Cortex of kidney (tissue), 1 donor: ENCODE measurements at places on chromosomes 6 and 20.

GRCh38 chr6:52553158-52553557 is 23.7 kb downstream of the TRAM2 start:
- no peak for DNase-seq

GRCh38 chr20:41927655-41928054 is 309.5 kb upstream of the CHD6 start:
- DNase-seq, result no peak

DNA sequence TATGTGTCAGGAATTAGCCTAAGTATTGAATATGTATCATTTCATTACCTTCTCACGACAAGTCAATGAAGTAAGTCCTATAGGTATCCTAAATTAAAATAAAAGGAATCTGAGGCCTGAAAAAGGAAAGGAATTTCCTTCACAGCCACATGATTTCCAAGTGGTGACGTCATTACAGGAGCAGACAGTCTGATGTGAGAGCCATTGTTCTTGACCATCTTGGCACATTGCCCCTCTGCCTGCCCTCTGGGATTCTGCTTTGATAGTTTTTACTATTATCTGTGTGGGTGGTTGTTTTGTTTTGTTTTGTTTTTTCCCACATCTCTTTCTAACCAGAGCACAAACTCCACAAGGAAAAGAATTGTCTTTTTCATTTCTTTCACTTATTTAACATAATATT is 219.8 kb upstream of the UFL1 start:
- no peak for DNase-seq

DNA sequence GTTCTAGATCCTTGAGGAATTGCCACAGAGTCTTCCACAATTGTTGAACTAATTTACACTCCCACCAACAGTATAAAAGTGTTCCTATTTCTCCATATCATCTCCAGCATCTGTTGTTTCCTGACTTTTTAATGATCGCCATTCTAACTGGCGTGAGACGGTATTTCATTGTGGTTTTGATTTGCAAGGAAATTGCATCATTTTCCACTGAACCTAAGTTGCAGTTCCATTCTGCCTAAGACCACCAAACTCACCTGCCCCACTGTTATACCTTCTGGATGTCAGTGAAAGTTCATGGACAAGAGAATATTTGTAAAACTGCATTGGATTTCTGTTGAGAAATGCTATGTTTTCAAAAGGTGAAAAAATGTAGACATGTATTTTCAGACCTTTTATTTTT is 132.9 kb upstream of the ESR1 start:
- no peak for DNase-seq

- DNase-seq, result no peak
Observed at GRCh38 chr6:109143191-109143590, 47.9 kb downstream of the CEP57L1 start.

DNA sequence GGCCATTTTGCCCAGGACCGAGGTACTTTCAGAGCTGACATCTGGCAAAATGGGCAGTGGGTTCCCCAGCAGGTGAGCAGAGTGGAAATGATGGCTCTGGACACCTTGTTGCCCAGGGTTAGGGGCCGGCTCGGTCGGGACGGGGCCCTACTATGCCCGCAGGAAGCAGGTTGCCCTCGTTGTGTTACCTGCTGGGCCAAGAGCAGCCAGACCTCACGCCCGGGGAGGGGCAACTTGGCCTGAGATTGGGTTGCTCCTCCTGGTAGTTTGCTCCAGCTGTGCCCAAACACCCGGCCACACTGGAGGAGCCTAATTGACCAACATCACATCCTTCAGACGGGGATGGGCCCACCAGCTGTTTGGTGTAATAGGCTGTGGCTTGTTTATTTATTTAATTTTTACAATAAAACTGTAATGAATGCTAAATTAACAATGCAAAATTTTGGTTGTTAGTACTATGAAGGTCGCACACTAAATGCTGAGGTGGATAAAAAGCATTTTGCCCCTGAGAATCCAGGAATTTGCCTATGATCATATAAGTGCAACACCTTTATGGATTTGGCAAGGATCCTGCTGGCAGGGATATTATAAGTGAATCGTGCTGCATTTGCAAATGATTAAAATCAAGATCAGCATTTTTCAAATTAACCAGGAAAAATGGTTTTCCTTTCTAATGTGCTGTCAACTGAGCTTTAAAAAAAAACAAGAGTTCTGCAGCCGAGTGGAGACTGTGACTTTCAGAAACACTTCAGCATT is 26.6 kb upstream of the PCMTD2 start:
- no peak for DNase-seq

- no peak for DNase-seq
Observed at GRCh38 chr6:167825332-167826229, 1.1 kb upstream of the AFDN start.

GRCh38 chr6:131643855-131644460 is 6.9 kb downstream of the ENPP3 start:
- DNase-seq, result no peak

DNA sequence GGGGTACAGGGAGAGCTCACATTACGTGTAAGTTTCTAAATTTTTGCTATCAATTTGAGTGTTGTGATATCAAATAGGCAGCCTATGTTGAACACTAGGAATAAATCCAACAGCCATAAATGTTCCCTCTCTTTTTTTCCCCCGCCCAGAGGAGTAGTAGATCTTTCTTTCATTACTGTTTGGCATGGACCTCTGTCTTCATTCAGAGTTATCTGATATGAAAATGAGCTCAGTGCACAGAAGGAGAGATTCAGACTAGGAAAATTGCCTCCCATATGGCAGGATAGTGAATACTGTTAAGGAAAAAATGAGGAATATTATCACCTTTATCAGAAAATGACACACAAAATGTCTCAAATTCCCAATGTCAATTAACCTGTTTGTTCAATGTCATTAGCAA is 110.0 kb upstream of the EYS start:
- DNase-seq, result no peak

DNA sequence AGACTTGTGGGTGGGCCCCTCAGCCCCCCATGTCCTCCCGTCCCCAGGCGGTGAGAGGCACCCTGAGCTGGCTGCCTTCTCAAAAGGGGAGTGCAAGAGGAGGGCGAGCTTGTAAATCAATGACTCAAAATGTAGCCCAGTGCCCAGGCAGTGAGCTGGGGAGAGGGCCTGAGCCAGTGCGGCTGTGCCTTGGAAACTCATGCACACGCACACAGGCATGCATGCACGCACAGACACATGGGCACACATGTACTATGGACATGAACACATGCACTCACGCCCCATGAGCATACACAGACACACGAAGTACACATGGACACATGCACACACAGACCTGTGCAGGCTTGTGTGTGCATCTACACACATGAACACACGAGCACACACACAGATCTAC is 133.5 kb downstream of the TAF4 start:
- DNase-seq, result no peak

DNA sequence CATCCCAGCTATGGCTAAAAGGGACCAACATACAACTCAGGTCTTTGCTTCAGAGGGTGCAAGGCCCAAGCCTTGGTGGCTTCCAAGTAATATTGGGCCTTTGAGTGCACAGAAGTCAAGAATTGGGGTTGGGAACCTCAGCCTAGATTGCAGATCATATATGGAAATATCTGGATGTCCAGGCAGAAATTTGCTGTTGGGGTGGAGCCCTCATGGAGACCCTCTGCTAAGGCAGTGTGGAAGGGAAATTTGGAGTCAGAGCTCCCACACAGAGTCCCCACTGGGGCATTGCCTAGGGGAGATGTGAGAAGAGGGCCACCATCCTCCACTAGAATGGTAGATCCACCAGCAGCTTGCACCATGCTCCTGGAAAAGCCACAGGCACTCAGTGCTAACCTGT is 123.5 kb downstream of the PRL start:
- no peak for DNase-seq

DNA sequence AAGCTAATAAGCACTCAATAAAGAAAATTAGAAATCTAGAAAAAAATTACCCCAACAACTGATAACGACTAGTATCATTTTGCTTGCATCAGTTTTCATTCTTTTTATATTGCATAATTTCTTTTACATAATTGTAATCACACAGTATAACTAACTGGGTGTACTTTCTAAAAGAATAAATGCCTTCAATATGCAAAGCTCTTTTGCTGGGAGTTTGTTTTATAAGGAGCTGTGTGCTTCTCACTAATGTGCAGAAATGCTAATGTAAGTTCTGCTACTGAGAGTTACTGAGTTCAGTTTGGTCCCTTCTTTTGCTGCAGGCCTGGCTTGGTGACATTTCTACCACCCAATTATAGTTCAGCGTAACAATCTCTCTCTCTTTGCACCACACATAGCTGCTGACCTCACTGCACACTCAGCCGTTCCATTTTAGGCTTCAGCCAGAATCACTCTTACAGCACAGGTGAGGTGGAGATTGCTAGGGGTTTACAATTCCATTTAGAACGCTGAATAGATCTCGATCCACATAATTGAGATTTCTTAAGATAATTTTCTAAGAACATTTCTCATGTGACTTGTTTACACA is 20.9 kb upstream of the KLHL31 start:
- no peak for DNase-seq

GRCh38 chr20:57529810-57530209 is 4.9 kb upstream of the CTCFL start:
- DNase-seq, result no peak

GRCh38 chr20:9256393-9256792 is 187.5 kb downstream of the PLCB4 start:
- no peak for DNase-seq

- no peak for DNase-seq
Observed at GRCh38 chr20:31859266-31859997, 10.9 kb downstream of the DUSP15 start.

DNA sequence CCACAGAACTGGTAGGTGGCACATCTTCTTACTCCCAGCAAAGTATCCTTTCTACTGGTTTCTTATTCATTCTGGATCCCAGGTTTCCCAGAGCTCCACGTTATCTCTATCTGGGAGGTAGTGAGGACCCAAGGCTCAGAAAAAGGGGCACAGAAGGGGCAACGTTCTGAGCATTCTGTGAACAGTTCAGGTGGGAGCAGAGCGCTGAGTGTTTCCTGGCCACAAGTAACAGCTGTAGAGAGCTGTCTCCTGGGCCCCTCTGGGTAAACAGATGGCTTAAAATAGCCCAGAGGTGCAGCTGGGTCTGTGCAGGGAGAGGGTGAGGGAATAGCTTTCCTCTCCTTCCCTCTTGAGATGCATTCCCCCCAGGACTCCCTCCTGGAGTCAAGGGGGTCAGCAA is 2.1 kb downstream of the APOBEC2 start:
- DNase-seq, result no peak

DNA sequence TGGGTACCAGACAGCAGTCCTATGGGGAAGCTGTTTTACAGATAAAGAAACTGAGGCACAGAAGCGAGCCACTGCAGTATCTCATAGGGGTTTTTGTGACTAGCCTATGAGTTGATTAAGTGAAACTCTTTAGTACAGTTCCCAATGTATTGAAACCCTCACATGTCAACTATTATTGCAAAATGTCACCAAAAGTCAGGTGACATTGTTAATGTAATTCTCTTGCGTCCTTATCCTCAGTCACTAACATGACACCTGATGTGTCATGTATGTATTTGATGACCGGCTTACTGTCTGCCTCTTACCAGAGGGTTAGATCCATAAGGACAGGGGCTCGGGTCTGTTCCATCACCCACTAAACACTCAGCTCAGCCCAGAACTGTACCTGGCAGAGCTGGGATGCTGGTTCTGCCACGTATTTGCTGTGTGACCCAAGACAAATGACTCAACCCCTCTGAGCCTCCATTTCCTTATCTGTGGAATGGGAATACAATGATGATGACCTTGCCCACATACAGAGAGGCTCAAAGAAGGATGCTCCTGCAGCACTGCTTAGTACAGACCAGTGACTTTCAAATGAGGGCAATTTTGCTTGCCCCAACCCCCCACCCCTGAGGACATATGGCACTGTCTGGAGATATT is 32.9 kb downstream of the PREX1 start:
- no peak for DNase-seq

DNA sequence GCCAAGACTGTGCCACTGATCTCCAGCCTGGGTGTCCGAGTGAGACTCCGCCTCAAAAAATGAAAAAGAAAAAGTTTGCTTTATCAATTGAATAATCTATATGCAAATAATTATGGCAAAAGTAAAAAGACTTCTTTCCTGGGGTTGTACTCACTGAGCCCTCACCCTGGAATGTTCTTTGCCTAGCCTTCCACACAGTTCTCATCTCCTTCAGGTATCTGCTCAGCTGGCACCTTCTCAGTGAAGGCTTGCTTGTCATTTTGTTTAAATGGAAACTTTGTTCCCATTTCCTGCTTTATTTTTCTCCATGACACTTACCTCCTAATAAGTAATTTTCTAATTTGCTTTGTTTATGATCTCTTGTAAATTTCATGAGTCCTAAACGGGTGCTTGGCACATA is 96.7 kb downstream of the SGK1 start:
- no peak for DNase-seq

DNA sequence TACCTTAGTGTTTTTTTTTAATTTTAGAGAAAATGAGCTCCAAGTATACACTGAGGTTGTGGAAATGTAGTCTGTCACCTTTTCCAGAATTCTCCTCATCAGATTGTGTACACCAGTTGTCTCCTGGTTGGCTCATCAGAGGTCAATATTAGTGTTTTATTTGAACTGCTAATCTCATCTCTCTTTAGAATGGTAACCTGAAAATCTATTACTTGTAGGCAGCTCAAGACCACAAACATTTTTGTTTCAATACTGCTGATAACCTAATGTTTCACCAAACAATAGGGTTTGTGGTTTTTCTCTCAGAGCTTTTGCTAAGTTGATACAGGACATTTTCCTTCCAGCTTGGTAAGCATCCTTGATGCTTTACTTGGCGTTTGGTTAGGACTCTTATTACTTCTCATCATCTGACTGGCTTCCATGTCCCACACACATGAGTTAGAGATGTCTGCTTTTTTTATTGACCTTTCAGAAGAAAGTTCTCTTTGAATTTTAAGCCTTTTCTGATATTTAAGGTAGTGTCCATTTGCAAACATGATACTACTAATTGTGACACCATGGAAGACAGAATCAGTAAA is 15.1 kb downstream of the ADGRG6 start:
- DNase-seq, result no peak

DNA sequence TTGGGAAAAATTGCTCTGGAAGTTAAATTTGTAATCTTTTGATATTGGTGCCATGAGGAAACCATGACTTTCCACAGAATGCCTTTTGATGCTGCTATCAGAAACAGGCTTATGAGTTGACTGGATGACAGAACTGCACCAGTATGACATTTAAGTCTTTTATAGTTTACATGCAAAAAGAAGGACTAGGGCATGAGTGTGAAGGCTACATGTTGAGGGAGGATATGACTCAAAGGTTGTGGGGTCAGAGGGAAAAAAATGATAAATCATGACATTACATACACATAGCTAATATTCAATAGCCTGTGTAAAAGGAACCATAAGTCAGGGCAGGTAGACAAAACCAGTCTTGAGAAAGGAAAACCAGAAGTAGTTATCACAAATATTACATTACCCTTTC is 182.2 kb downstream of the COL12A1 start:
- DNase-seq, result no peak

- DNase-seq, result no peak
Observed at GRCh38 chr6:149202952-149203351, 114.6 kb upstream of the TAB2 start.
